IMR-90 (cell line): ENCODE measurements at places on chromosomes 6 and 20. TPM values are rescaled to one million over a fixed set of nuclear protein-coding genes. Genes with fewer than 3 reads are reported as not detected.

GRCh38 chr6:143697076-143697800 is 19.5 kb downstream of the PHACTR2 start:
- peaks cover 2% of the 10 kb centered on the region; the same call in 1 of the 2 replicates for H3K36me3 ChIP-seq
- H3K27ac ChIP-seq, result no peak overlapping the region; the same call in 1 of the 2 replicates
- no peak for DNase-seq
- H3K4me3 ChIP-seq, result no peak overlapping the region
- peaks cover 24% of the 10 kb centered on the region for H3K4me1 ChIP-seq

GRCh38 chr6:53998303-53998702 is 112.9 kb upstream of the MLIP start:
- H3K4me1 ChIP-seq, result peaks cover 3% of the 10 kb centered on the region; the same call in 1 of the 2 replicates
- H3K36me3 ChIP-seq, result no peaks in the 10 kb centered on the region

DNA sequence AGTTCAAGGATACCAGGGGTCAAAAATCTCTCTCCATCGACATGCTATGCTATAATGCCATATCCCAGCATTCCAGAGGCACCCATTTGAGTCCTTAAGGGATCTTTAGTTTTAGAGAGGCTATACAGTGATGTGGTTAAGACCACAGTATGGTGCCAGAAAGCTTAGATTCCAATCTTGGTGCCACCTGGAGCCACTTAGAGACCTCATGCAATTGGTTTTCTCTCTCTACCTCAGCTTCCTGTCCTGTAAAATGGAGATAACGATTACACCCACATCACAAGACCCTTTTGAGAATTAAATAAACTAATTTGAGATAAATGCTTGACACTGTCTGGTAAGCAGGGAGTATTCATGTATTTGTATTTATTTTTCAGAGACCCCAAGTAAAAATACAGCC is 39.0 kb downstream of the PLAGL1 start:
- H3K4me1 ChIP-seq, result peaks cover 9% of the 10 kb centered on the region
- no peak overlapping the region for H3K4me3 ChIP-seq
- no peak overlapping the region for H3K27ac ChIP-seq
- no peak for DNase-seq
- peaks cover 5% of the 10 kb centered on the region for H3K36me3 ChIP-seq

GRCh38 chr20:62762376-62762775 is 33.9 kb upstream of the MRGBP start:
- no peak for DNase-seq
- H3K4me3 ChIP-seq, result no peak overlapping the region
- H3K27me3 ChIP-seq, result peaks cover 11% of the 10 kb centered on the region; the same call in 1 of the 2 replicates
- H3K27ac ChIP-seq, result no peak overlapping the region

GRCh38 chr6:85592033-85592432 is 1.6 kb downstream of the SNX14 start:
- H3K27me3 ChIP-seq, result no peaks in the 10 kb centered on the region
- peaks cover 1% of the 10 kb centered on the region; the same call in 1 of the 2 replicates for H3K36me3 ChIP-seq
- H3K4me3 ChIP-seq, result no peak overlapping the region
- peaks cover 2% of the 10 kb centered on the region; the same call in 1 of the 2 replicates for H3K4me1 ChIP-seq
- no peak overlapping the region for H3K27ac ChIP-seq
- DNase-seq, result no peak

DNA sequence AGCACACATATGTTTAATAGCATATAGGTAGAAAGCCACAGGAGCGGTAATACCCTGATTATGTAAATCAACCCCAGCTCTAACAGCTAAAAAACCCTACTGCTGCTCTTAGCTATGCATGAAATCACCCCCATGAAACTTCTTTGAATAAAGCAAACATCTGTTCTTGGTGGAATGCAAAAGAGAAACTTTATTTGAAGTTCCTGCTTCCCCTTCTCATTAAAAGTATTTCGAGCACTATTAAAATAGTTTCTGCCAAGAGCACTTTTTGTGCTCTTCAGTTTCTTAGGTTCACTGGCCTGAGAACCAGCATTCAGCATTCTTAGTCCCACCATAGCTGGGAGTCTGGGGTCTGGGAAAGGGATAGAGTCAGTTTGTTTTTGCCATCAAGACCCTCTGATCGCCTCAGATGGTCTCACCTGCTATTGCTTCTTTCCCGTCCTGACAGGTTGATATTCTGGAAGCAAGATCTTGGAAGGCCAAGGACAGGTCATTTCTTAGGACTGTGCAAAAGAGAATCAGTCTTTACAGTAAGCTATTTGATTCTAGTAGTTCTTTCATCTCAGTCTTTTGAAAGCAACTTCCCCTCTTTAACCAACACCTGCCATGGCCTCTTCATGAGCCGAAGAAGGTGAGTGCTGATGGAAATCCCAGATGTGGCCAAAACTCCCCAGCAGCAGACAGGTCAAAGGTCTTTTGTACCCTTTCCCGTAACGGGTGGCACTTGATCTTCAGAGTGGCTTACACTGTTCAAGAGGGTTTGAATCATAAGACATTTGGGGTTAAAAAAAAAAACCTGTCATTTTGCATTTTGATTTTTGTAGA is 76.5 kb upstream of the TMEM170B start:
- no peak for DNase-seq
- H3K36me3 ChIP-seq, result no peaks in the 10 kb centered on the region
- H3K4me1 ChIP-seq, result peaks cover 5% of the 10 kb centered on the region
- no peak overlapping the region for H3K27ac ChIP-seq

GRCh38 chr6:145601397-145601796 is 133.9 kb downstream of the EPM2A start:
- no peak for DNase-seq
- H3K4me1 ChIP-seq, result no peaks in the 10 kb centered on the region
- H3K27ac ChIP-seq, result no peak overlapping the region
- no peak overlapping the region for H3K4me3 ChIP-seq
- H3K27me3 ChIP-seq, result no peaks in the 10 kb centered on the region
- no peaks in the 10 kb centered on the region for H3K36me3 ChIP-seq

DNA sequence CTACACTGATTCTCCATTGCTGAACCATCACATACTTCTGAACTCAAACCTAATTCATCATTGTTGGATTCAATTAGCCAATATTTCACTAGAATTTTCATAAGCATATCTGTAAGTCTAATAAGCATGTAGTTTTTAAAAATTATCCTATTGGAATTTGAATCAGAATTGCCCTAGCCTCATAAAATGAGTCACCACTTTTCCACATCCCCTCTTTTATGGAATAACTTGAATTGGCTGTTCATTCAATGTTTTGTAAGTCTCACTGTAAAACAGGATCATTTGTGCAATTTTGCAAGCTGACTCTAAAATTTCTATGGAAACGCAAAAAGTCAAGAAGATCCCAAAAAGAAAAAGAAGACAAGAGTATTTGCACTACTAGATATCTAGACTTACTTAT is 141.0 kb downstream of the HACE1 start:
- no peak for DNase-seq
- H3K27ac ChIP-seq, result no peak overlapping the region
- no peaks in the 10 kb centered on the region for H3K36me3 ChIP-seq
- no peak overlapping the region for H3K4me3 ChIP-seq

GRCh38 chr6:128667339-128667858 is 147.0 kb upstream of the PTPRK start:
- H3K4me3 ChIP-seq, result no peak overlapping the region
- H3K27me3 ChIP-seq, result no peaks in the 10 kb centered on the region
- no peak overlapping the region for H3K27ac ChIP-seq
- DNase-seq, result no peak
- H3K4me1 ChIP-seq, result no peaks in the 10 kb centered on the region

- peaks cover 56% of the 10 kb centered on the region for H3K27me3 ChIP-seq
- H3K27ac ChIP-seq, result no peak overlapping the region
- DNase-seq, result no peak
- H3K4me3 ChIP-seq, result no peak overlapping the region
These were observed 6.1 kb downstream of the THBD start for GRCh38 chr20:23043376-23043775.

GRCh38 chr6:157223021-157223430 is 100.3 kb downstream of the TMEM242 start:
- no peaks in the 10 kb centered on the region for H3K36me3 ChIP-seq
- peaks cover 8% of the 10 kb centered on the region for H3K4me1 ChIP-seq
- no peak overlapping the region for H3K4me3 ChIP-seq
- no peak overlapping the region for H3K27ac ChIP-seq
- no peaks in the 10 kb centered on the region for H3K27me3 ChIP-seq
- no peak for DNase-seq

DNA sequence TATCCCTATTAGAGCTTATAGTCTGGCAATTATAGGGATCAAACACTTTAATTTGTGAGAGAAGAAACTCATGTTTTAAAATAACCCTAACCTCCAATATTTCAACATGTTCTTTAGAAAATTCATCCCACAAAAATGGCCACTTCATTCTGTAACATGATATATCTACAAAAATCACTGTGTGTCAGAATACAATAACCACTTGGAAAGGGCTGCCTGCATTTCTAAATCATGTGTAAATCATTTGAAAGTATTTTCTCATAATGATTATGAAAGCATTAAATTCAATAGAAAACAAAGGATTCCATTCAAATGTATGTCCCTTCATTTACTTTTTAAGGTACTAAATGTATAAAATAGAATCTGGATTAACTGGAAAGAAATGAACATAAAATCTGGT is 101.4 kb upstream of the NHSL1 start:
- H3K4me1 ChIP-seq, result peaks cover 6% of the 10 kb centered on the region
- DNase-seq, result peak; percentile 84
- no peak overlapping the region for H3K27ac ChIP-seq
- H3K36me3 ChIP-seq, result no peaks in the 10 kb centered on the region

DNA sequence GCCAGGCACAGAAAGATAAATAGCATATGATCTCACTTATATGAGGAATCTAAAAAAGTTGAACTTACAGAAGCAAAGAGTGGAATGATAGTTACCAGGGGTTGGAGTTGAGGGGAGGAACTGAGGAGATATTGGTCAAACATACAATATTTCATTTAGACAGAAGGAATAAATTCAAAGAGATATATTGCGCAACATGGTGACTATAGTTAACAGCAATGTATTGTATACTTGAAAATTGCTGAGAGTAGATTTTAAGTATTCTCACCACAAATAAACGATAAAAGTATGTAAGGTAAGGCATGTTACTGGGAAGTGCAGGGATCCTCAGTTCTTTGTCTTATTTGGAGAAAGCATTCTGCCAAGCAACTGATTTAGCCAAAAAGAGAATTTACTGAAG is 171.9 kb downstream of the LMBRD1 start:
- no peaks in the 10 kb centered on the region for H3K27me3 ChIP-seq
- H3K27ac ChIP-seq, result no peak overlapping the region
- DNase-seq, result no peak
- H3K36me3 ChIP-seq, result no peaks in the 10 kb centered on the region

GRCh38 chr6:50437901-50438300 is 275.4 kb upstream of the TFAP2D start:
- no peaks in the 10 kb centered on the region for H3K4me1 ChIP-seq
- no peak overlapping the region for H3K4me3 ChIP-seq
- DNase-seq, result no peak
- H3K27me3 ChIP-seq, result no peaks in the 10 kb centered on the region
- H3K27ac ChIP-seq, result no peak overlapping the region
- H3K36me3 ChIP-seq, result no peaks in the 10 kb centered on the region

DNA sequence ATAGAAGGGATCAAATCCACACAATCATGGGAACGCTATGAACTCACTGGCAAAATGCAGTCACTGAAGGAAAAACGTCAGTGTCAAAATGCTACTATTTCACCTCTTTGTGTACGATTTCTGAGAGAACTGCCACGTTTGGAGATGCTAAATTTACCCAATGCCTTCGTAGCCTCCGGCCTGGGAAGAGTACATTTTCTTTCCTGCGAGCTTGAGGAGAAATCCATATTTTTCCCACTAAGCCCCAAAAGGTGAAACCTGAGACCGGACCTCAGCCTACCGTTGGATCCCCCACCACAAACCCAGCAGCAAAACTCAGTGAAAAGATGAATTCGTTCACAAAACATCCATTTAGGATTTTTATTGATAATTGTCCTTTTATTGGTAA is 131.7 kb downstream of the GPX5 start:
- H3K27me3 ChIP-seq, result peaks cover 3% of the 10 kb centered on the region; the same call in 1 of the 2 replicates
- peak overlapping the region; percentile 23; the same call in 1 of the 2 replicates for H3K4me3 ChIP-seq
- H3K36me3 ChIP-seq, result no peaks in the 10 kb centered on the region

DNA sequence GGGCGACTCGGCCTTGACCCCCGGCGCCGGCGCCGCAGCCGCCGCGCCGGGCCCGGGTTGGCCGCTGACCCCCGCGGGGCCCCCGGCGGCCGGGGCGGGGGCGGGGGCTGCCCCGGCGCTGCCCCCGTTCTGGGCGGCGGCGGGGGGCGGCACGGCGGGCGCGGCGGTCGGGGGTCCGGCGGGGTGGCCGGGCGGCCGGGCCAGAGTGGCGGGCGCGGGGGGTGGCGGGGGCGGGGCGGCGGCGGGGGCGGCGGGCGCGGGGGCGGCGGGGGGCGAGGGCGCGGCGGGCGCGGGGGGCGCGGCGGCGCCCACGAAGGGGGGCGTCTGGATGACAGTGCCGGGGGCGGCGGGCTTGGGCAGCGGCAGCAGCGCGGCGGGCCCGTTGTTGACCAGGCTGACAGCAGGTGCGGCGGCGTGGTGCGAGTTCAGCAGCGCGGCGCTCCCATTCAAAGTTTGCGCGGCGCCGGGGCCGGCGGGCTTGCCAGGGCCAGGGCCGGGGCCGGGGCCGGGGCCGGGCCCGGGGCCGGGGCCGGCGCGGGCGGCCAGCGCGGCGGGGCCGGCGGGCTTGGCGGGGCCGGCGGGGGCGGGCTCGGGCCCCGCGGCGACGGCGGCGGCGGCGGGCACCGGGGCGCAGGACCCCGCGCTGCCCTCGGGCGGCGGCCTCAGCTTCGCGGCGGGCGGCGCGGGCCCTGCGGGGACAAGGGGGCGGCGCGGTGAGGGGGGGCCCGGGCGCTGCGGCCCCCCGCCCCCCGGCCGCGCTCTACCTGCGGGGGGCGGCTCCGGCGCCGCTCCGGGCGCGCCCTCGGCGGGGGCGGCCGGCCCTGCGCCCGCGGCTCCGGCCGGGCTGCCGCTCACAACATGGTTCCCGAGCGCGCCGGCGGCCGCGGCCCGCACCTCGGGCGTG is 659 bp downstream of the TAF4 start:
- H3K36me3 ChIP-seq, result 0 out of 2 replicates have a peak, but pooled peaks cover 1% of the 10 kb centered on the region
- no peaks in the 10 kb centered on the region for H3K27me3 ChIP-seq
- no peak for DNase-seq
- peaks cover 16% of the 10 kb centered on the region for H3K4me1 ChIP-seq

DNA sequence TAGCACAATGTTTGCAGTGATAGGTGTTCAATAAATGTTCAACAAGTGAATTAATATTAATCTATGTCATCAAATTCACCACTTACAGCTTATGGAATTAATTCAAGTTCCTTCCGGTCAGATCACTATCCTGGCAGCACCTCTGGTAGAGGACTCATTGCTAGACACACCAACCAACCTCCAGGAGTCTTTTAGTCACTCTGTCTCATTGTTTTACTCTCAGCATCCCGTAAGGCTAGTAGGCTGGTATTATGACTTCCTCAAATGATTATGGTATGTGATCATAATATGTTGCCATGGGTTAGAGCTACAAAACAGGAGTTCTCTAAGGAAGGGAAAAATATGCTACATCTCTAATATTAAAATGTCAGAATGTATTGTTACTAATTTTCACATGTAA is 21.7 kb upstream of the MMS22L start:
- H3K36me3 ChIP-seq, result no peaks in the 10 kb centered on the region
- H3K4me1 ChIP-seq, result no peaks in the 10 kb centered on the region
- H3K4me3 ChIP-seq, result no peak overlapping the region
- H3K27ac ChIP-seq, result no peak overlapping the region
- H3K27me3 ChIP-seq, result peaks cover 10% of the 10 kb centered on the region

GRCh38 chr6:114581293-114581692 is 238.5 kb upstream of the HS3ST5 start:
- no peaks in the 10 kb centered on the region for H3K27me3 ChIP-seq
- H3K4me1 ChIP-seq, result no peaks in the 10 kb centered on the region
- H3K27ac ChIP-seq, result no peak overlapping the region
- no peaks in the 10 kb centered on the region for H3K36me3 ChIP-seq

The CYP21A2 gene
- not detected in 2 replicates for total RNA-seq

The COX4I2 gene
- total RNA-seq, result not detected in 2 replicates

The FOXA2 gene
- total RNA-seq, result not detected in 2 replicates

The TRIM40 gene
- not detected in 2 replicates for total RNA-seq

The CST4 gene
- not detected in 2 replicates for total RNA-seq

The CPNE1 gene
- 141 and 163 TPM in 2 replicates for total RNA-seq

The CFAP61 gene
- under 0.01 TPM in 1 of 2 replicates, not detected in the other for total RNA-seq
